ENCODE measurements at places on chromosomes 2 and 18.

GRCh38 chr18:31901063-31901462, 41.9 kb downstream of the TRAPPC8 start:
- no peak for DNase-seq

GRCh38 chr2:57539761-57540160, 506.8 kb upstream of the VRK2 start:
- no peak for DNase-seq

- DNase-seq = no peak
These were observed 16.5 kb upstream of the NRP2 start for GRCh38 chr2:205665791-205666190.

GRCh38 chr2:95709831-95710230, 118.0 kb downstream of the TRIM43 start:
- DNase-seq = no peak

DNA sequence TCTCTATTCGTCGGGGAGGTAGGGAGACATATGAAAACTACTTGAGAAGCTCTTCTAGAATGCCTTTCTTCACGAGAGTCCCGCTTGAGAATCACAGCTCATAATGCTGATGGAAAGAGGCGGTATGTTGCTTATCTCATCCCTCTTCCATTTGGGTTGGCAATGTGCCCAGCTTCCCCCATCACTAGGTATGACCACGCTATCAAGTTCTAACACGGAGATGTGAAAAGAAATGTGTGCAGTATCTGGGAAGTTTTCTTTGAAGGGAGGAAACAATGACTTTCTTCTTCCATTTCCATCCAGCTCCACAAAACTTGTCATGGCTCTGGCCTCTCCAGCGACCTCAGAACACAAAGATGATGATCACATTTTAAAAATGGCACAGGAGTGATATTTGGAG, 742.4 kb downstream of the DCDC2C start:
- no peak for DNase-seq
